ENCODE measurements at places on chromosomes 2 and 18.
A peak's percentile ranks its signal among the peaks of the same experiment; 100 is the strongest.

GRCh38 chr2:71609441-71609840 lies 156.1 kb downstream of the DYSF start:
- DNase-seq, result no peak

GRCh38 chr18:24176727-24177416 lies 38.0 kb downstream of the CABYR start:
- DNase-seq, result peak; percentile 6

GRCh38 chr2:146602383-146602782 lies 1242.4 kb upstream of the ACVR2A start:
- no peak for DNase-seq

- DNase-seq, result no peak
These were observed 119.2 kb downstream of the CYP26B1 start for GRCh38 chr2:72028351-72028995.

DNA sequence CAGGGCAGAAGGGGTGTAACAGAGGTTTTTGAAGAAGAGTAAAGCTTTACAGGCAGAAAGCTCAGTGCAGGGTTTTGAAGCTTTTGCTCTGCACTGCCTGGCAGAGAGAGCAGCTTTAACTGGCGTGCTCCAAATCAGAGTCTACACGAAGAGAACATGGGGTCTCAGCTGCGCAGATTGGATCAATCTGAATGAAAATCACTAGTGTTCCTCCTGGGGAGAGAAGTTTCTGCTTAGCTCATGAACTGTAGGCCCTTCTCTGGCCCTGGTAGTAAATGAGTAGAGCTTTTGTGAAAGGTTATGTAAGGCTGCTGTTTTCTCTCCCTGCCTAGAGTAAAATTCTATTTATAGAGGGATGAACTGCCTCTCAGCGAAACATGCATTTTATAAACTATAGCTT lies 13.6 kb downstream of the DCC start:
- DNase-seq, result no peak

DNA sequence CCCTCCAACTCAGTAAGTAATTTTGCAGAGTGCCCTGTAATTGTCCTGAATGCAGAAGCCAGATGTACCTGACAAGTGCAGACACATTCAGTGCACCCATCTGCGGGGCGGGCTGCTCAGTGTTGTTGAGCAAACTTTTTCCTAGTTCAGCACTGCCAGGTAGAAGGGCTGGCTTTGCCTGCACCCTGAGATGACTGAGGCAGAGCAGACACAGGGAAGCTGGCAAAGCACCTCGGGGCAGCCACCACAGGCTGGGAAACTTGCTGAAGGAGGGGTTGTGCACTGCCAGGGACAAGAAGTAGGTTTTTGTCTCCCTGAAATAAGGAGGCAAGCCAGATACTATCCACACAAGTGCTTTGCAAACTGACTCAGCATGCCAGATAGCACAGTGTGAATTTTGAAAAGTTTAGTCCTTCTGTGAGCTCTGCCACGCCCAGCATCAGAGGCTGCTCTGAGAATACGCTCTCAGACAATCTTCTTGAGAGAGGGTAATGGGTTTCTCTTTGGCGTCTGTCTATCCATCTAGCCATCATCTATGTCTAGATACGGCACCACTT lies 62.3 kb downstream of the SOWAHC start:
- no peak for DNase-seq

- no peak for DNase-seq
These were observed 136.7 kb downstream of the SP3 start for GRCh38 chr2:173828189-173829142.

DNA sequence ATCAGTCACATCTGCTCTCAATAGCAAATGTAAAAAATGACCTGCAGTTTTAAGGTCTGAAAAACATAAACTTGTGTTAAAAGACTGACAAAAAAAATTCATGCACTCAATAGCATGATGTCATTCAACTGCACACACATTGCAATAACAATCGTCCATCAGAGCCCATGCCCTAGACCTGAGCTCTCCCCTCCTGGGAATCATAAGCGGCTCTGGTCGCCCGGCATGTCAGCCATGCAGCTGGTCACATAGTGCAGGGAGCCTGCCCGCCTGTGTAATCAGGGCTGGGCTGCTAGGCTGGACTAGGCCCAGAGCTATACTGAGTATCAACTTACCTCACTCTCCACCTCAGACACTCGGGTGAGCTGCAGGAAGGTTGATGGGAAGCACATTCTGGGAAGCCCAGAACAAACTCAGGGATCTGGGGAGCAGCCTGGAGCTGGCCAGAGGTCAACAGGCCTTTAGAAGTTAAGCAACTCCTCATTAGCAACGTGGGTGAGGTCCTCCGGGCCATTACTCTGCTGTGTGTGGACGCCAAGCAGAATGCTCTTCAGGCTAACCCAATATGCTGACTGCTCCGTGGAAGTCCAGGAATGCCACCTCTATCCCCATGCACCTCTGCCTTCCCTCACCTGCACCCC lies 165.5 kb downstream of the TTC32 start:
- DNase-seq, result no peak

GRCh38 chr2:209872675-209873074 lies 101.0 kb downstream of the UNC80 start:
- no peak for DNase-seq

DNA sequence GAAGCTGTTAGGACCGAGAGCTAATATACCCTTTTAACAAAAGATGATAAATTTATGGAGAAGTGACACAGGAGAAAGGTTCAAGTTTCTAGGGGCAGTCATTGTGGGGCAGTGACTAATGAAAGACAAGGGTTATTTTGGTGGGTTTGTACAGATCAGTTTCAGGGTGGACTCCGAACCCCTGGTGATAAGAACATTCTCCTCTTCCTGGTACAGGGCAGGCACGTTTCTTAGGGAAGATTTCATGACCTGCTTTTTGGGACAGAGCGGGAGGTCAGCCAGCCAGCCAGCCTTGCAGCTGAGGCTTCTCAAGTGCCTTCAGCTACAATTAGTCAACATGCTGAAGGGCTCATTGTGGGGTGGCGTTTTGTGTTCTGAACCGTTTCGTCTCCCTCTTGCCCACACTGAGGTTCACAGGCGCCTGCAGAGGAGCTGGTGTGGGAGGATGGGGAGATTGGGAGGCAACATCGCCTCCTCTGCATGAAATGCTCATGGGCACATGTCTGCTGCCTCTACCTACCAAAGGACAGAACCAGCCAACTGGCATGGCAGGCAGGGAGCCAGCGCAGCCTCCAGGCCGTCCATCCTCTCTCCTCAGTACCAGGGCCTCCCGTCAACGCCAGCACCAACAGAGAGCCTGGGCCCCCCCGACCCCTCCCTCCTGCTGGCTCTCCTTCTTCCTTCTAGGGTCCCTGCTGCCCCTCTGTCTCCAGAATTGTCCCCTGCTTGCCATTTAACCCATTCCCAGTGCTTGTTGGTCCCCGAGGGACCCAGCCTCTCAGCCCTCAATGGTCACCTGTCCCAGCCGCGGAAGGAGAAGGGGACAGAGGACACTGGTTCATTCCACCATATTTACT lies 9.6 kb downstream of the CHMP1B start:
- DNase-seq, result no peak

- no peak for DNase-seq
These were observed 33.8 kb upstream of the TEX51 start for GRCh38 chr2:126864861-126865260.

- no peak for DNase-seq
These were observed at the start of gene TMEM200C for GRCh38 chr18:5895299-5895875. TMEM200C (minus strand) TSS chr18:5895522; CDS start chr18:5892063, 3,459 bp downstream.

- DNase-seq, result no peak
These were observed 38.7 kb downstream of the STK39 start for GRCh38 chr2:168208652-168209051.
